ENCODE measurements at places on chromosomes 1 and 21. TPM values are rescaled to one million over a fixed set of nuclear protein-coding genes. Genes with fewer than 3 reads are reported as not detected.

The SLC45A3 gene
- 8.6 TPM for total RNA-seq

The NUAK2 gene
- 8.8 TPM for total RNA-seq

- peak; percentile 23 for DNase-seq
- no peak overlapping the region for H3K4me3 ChIP-seq
- no peaks in the 10 kb centered on the region for H3K36me3 ChIP-seq
- H3K27me3 ChIP-seq: no peaks in the 10 kb centered on the region
- no peaks in the 10 kb centered on the region for H3K4me1 ChIP-seq
- H3K27ac ChIP-seq: no peak overlapping the region
These were observed 10.5 kb downstream of the ACOT11 start for GRCh38 chr1:54558434-54559030.

- H3K36me3 ChIP-seq: no peaks in the 10 kb centered on the region
- no peaks in the 10 kb centered on the region for H3K4me1 ChIP-seq
- H3K27ac ChIP-seq: no peak overlapping the region
These were observed 26.2 kb downstream of the RGS7 start for GRCh38 chr1:241330619-241331327.

- no peaks in the 10 kb centered on the region for H3K36me3 ChIP-seq
- H3K27ac ChIP-seq: no peak overlapping the region
- H3K27me3 ChIP-seq: no peaks in the 10 kb centered on the region
- DNase-seq: no peak
These were observed 9.7 kb downstream of the TLCD4 start for GRCh38 chr1:95126846-95127245.

The PTGER3 gene
- total RNA-seq: 2.7 TPM

Data from upper lobe of right lung (tissue), 1 donor.